ENCODE measurements at places on chromosomes 6 and 20. TPM values are rescaled to one million over a fixed set of nuclear protein-coding genes. Genes with fewer than 3 reads are reported as not detected.

GRCh38 chr20:1224205-1224890 is 1.5 kb upstream of the RAD21L1 start:
- no peak for DNase-seq

FLRT3 gene
- 33.2 TPM for total RNA-seq

- no peak for DNase-seq
These were observed 80.5 kb downstream of the PRSS35 start for GRCh38 chr6:83592770-83593394.

REV3L gene
- 19.0 TPM for total RNA-seq

DNA sequence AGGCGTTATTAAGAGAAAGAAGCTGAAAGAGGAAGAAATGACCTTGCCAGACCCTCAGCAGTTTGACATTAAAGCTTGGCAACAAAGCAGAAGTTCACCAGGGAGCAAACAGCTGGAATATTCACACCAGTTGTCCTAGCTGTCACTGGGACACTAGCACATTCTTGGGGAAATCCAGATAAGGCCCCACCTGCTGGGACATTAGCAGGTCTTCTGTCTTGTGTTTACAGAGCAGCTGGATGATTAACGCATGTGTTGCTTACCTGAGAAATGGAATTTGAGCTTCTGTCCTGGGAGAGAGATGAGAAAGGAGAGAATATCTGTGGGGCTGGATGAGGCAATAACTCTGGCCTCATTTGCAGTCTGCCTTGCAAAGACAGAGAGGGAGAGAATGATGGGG is 137.6 kb upstream of the RIN2 start:
- DNase-seq, result peak; percentile 47

C2 gene
- 14.8 TPM for total RNA-seq

SLC13A3 gene
- total RNA-seq, result 1.5 TPM

DNA sequence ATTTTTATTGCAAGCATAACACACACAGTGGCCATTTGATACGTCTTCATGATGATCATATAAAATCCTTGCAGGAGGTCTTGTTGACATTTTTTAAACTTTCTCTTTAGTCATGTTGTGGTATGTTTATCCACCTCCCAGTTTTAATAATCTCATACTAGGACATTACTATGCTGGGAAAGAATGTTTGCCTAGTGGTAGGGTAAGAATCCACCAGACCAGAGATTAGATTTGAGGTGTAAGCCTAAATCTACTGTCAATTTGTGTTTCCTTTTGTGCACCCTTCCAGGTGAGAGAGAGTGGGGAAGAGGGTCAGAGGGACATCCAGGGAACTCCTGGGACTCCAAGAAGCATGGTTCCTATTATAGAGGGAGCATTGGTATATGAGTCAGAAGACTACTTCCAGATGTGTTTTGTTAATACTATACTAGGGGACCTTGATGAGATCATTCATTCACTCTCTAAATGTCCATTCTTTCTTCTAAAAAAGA is 298.3 kb upstream of the SASH1 start:
- no peak for DNase-seq

SIRPB2 gene
- total RNA-seq, result 3.7 TPM

DNA sequence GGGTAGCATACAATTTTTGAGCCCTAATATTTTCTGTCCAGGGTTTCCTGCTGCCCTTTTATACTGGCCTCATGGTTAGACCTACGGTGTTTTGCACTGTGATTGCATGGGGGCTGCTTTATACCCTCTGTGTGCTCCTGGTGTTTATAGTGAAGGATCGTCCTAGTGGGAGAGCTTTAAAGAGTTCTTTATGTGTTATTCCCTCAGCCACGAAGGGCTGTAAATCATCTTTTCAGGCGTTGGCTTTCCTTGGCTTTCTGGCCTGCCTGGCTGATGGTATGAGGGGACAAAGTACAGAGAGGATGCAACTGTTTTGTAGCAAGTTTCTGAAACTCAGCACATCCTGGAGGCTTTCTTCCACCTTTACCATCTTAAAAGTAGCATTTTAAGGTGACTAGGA is 464.3 kb downstream of the EPM2A start:
- DNase-seq, result no peak

DNA sequence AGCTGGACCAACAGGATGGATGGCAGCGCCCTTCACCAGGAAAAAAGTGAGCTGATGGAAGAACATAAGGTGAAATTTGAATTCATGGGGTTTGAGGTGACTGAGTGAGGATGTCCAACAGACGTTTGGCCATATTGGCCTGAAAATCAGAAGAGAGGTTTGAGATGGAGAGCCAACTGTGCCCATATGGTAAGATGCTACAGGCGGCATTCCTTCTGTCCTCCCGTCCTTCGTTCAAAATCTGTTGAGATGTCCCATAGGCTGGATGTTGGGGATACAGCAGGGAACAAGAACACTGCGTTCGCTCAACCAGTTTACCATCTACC is 468 bp upstream of the CMTR1 start:
- no peak for DNase-seq

SEMG1 gene
- total RNA-seq, result 1.1 TPM

- DNase-seq, result no peak
These were observed 109.3 kb upstream of the DST start for GRCh38 chr6:56752009-56752408.

GRCh38 chr6:110232450-110232849 is 52.2 kb downstream of the CDC40 start:
- no peak for DNase-seq

GRCh38 chr20:33847006-33847405 is 35.9 kb downstream of the CHMP4B start:
- no peak for DNase-seq

GRCh38 chr20:52230409-52230808 is 38.8 kb upstream of the ZFP64 start:
- DNase-seq, result no peak

- DNase-seq, result no peak
These were observed 141.3 kb downstream of the IMPG1 start for GRCh38 chr6:75931011-75931680.

DNA sequence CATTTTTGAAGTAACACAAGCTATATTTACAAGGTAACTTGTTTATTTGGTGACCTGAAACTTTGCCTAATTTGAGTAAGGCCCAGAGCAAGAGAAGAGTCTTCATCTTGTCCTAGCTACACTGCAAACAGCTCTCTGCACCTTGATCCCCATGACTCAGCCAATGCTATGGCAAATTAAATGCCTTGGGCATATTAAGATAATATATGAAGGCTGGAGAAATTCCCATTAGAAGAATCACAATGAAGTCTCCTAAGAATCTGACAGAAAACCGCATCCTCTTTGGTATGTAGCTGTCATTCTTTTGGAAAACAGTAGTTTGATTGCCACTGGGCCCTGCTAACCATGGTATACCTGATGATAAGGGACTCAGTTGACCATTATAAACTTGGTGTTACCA is 204.5 kb downstream of the UBE3D start:
- no peak for DNase-seq

ASIP gene
- total RNA-seq, result not detected

GRCh38 chr6:70379473-70380013 is 33.8 kb upstream of the FAM135A start:
- no peak for DNase-seq

DNA sequence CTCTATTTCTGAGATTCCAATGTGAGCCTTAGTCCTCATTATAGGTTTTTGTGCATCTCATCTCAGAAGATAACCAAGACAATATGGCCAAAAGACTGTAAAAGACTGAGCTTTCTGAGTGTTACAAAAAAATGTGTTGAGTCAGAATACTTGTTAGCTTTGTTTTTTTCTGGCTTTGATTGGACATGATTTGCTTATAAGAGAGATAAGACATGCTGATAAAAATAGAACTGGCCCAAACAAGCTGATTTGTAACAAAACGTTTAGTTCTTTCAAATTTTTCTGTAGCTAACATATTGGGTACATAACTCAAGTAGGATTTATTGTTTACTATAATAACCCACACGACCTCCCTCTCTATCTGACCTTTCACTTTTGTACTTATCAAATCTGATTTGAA is 32.9 kb downstream of the FILIP1 start:
- no peak for DNase-seq

TRAPPC3L gene
- total RNA-seq, result not detected

DNA sequence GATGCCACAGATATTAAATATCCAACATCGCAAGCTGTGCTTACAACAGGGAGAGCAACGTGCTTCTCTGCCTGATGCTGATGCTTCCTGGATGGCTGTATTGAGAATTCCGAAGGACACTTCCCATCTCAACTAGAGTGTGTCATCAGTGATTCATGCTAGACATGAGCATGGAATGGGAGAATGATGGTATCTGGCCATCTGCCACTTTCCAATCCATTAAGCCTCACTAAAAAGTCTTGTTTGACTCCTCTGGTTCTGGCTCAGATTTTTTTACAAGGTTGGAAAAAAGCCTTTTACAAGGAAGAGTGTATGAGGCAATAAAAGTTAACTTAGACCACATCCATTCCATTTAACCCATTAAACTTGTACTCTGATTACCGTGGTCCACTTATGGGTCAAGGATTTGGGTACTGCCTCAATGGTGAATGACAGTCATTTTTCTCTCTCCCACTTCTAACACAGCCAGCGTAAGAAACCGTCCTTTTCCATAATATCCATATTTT is 265.3 kb downstream of the UST start:
- no peak for DNase-seq

GRCh38 chr6:43770372-43771209 is 580 bp downstream of the VEGFA start:
- DNase-seq, result peak; percentile 50

ACOT13 gene
- total RNA-seq, result 29.0 TPM

- DNase-seq, result no peak
These were observed 56.4 kb downstream of the HNF4A start for GRCh38 chr20:44411757-44412401.

GRCh38 chr6:116450769-116451740 is 10.1 kb upstream of the CALHM6 start:
- DNase-seq, result no peak

SUMO4 gene
- total RNA-seq, result 1.3 TPM

DNA sequence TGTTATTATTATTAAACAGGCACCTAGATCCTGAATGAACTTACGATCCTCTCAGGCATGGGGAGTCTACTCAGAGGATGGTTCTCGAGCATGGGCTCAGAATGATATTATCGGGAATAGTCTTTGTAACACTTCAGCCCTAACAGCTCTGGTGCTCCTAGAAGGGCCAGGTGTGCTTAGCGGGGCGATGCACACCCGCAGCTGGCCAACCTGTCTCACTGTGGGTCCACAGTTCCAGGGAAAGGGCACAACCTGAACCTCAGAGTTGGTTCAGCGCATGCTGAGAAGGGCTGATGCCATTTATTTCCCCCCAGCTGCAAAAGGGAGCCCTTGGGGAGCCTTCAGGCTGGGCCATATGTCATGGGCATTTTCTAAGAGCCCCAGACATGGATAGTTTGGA is 26.2 kb downstream of the RRAGD start:
- no peak for DNase-seq

DNA sequence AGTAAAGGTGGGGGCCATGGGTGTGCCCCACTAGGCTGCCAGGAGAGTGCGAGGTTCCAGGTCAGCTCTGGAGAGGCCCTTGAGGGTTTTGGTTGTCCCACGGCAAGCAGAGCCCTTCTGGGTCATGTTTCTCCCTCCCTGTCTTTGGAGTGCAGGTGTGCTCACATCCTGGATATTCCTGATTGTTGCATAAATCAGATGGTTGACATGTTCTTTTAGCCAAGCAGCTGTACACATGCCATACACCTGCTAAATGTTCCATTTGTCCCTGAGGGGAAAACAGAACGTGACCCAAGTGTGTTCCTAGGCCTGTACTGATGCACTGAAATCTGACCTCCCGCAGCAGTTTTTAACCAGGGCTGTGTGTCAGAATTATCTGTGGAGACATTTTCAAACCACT is 77.5 kb upstream of the BEND3 start:
- DNase-seq, result no peak

PEX6 gene
- total RNA-seq, result 53.0 TPM

DNA sequence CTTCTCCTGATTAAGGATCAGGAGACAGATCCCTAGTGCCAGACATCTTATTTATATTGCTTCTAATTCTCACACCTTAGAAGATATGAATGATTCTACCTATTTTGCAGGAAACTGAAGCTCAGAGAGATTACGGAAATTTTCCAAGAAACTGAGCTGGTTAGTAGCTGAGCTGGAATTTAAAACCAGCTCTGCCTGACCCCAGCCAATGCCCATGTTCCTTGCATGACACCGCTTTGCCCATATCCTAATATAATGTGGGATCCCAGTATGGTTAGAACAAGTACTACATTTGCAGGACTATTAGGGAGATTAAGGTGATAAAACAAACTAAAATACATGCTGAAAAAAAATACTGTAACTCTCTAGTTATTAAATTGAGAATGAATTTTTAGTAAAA is 1.9 kb downstream of the TMEM30A start:
- no peak for DNase-seq

GRCh38 chr6:15282334-15282733 is 36.5 kb downstream of the JARID2 start:
- no peak for DNase-seq

PSMB9 gene
- total RNA-seq, result 31.2 TPM

- no peak for DNase-seq
These were observed 148.3 kb upstream of the ESR1 start for GRCh38 chr6:151659212-151659611.

GRCh38 chr6:31587791-31588777 is 2.0 kb downstream of the LST1 start:
- no peak for DNase-seq

PRICKLE4 gene
- total RNA-seq, result 13.1 TPM

IGF2R gene
- total RNA-seq, result 98.5 TPM

DNA sequence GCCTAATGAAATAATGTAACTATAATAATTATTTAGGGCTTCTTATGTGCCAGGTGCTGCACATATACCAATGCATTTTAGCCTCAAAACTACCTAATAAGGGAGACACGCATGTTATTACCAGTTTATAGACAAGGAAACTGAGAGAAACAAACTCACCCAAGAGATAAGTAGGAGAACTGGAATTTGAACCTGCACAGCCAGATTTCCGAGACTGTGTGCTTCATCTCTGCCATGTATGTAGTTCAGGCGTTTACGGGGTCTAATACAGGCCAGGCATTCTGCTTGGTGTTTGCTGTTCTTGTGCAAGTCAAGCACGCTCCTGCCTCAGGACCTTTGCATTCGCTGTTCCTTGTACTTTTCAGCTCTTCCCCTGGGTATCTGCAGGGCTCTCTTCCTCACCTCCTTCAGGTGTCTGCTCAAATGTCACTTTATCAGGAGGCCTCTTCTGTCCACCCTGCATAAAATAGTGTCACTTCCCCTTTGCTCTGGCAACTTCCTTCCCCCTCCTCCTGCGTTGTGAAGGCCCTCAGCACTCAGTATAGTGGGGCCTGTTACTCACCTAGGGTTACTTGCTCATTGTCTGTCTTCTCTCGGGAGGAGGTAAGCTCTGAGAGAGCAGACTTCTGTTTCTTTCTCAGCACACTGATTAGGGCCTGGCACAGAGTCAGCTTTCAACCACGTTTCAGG is 6.1 kb upstream of the NSFL1C start:
- DNase-seq, result no peak

DNA sequence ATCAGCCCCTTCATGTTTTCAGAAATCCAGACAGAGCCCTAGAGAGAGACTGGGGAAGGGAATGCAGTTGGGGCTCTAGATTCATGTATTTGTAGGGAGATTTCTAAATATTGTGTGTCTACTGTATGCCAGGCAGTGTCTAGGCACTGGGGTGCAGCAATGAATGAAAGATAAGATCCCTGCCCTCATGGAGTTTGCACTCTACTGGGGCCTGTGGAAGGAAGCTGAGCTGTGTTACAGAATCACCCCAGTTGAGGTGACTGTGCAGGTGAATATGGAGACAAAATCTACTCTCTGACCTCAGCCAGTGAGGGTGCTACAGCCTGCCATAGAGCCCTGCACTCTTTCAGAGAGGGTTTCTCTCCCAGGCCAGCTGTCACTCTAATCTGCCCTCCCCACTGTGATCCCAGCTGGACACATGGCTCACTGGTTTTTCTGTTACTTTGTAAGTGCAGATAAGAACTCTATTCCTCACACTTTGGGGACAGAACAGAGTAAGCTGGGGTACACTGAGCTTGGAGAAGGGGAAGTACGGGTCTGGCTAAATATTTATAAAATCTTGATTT is 69.2 kb upstream of the E2F3 start:
- DNase-seq, result no peak

Data from mucosa of gallbladder (tissue), 1 donor.